Stimulated activated CD4-positive, alpha-beta T cell treated with anti-CD3 and anti-CD28 coated beads, Interleukin-15, amount 100 ng/mL, for 1 hour (primary cell): ENCODE measurements at places on chromosomes 6 and 20.

DNA sequence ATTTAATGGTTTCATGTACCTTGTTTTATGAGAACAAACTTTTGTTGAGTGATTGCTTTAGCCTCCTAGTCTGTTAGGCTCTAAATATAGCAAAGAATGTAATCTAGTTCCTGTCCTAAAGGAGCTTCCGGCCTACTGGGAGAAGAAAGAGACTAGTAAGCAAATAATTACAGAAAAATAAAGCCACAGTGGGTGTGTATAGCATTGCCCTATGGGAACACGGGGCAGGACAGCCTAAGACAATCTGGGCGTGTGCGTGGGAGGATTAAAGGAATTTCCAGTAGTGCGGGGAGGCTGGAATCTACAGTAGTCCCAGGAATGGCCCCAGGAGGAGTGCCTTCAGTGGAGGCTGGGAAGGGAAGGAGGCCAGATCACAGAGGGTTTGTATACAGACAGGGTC is 98.1 kb upstream of the AKAP12 start:
- DNase-seq = no peak

DNA sequence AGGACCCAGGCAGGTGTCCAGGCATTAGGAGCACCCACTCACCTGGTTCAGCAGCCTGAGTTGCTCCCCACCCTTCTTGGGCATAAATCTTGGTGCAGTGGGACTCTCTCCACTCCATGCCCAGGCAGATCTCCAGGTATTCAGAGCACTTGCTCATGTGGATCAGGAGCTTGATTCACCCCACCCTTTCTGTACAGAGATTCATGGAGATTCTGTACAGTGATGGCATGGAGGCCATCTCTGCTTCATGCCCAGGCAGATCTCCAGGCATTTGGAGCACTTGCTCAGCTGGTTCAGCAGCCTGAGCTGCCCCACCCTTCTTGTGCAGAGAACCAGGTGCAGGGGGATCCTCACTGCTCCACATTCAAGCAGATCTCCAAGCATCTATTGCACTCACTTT is 44.1 kb downstream of the BEND6 start:
- DNase-seq = no peak

- no peak for DNase-seq
Observed at GRCh38 chr6:138722425-138723371, 50.9 kb upstream of the CCDC28A start.

DNA sequence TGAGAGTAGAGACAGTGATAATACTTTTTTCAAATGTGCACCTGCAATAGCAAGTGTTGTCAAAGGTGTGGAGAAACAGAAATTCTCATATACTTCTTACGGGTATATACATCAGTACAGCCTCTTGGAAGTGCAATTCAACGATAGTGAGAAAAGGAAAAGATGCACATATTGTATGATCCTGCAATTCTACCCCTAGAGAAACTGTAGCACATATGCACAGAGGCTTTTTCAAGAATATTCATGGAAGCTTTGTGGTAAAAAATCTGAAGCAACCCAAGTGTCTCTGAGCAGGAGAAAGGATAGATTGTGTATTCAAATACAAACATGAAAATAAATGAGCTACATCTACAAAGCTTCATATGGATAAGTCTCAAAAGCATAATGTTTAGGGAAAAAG is 94.7 kb upstream of the PREP start:
- DNase-seq = no peak

DNA sequence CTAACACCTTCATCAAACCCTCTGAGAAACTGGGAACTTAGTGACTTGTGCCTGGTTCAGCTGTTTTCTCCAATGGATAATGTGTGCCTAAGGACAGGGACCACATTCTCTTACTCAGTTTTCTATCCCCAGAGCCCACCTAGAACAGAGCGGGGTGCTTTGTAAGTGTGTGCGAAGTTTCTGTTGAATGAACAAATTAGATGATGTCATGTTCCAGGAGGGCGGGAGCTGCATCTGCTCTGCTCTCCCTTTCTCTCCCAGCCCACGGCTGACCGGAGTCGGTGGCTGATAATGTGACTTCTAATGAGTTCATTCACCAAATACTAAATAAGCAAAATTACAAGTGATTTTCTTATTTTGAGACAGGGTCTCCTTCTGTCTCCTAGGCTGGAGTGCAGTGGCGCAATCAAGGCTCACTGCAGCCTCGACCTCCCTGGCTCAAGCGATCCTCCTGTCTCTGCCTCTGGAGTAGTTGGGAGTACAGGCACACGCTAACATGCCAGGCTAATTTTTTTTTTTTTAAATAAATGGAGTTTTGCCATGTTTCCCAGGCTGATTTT is 60.7 kb upstream of the FNDC1 start:
- no peak for DNase-seq

GRCh38 chr6:10529231-10529801 is 8.2 kb downstream of the GCNT2 start:
- DNase-seq = no peak

- no peak for DNase-seq
Observed at GRCh38 chr20:23243791-23244155, 106.8 kb upstream of the NXT1 start.

DNA sequence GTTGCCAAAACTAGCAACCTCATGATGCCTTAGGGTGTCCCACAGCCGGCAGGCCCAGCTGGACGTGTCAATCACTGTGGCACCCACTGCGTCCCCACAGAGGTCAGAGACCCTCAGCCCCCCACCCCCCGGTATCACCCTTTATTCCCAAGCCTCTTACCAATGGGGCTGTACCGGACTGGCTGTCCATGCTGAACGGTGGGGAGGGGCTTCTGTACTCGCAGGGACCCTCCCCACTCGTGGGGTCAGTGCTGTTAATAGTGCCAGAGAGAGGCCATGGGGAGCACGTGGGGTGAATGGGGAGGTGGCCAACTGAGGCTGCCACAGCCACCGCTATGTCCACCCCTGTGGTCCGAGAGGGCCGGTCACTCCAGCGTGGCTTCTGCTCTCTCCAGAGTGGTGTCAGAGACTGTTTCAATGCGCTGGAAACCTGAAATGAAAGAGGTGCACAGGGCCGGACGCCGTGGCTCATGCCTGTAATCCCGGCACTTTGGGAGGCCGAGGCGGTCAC is 68.6 kb downstream of the THBS2 start:
- DNase-seq = no peak

GRCh38 chr6:87241304-87241703 is 81.1 kb upstream of the SMIM8 start:
- DNase-seq = no peak

DNA sequence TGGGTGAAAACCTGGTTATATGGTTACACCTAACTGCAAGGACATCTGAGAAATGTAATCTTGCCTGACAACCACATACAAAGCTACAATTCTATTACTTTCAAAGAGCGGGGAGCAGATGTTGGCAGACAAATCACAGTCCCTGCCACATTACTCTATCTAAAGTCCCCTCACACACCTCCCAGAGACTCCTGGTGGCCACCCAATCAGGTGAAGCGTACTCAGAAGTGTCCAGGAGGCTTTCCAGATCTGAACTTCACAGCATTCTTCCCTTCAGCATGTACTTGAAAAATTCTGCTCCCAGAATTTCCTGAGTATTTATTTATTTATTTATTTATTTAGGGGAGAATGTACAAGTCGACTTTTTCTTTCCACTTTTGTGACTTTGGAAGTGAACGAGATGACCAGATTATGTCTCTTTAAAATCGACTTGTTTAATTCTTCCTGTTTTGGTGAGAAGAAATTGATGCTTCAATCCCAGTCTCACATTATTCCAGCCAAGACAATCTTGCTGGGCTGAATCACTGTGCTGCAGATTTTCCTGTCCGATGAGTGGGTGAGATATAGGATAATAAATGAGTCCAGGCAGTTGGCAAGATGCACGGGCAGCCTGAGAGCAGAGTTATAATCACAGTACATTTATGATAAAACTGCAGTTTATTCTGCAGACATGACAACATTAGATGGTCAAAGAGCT is 46.9 kb upstream of the POPDC3 start:
- DNase-seq = no peak
